Fibroblast of the aortic adventitia (primary cell): ENCODE measurements at places on chromosomes 6 and 20. TPM values are rescaled to one million over a fixed set of nuclear protein-coding genes. Genes with fewer than 3 reads are reported as not detected.

DNA sequence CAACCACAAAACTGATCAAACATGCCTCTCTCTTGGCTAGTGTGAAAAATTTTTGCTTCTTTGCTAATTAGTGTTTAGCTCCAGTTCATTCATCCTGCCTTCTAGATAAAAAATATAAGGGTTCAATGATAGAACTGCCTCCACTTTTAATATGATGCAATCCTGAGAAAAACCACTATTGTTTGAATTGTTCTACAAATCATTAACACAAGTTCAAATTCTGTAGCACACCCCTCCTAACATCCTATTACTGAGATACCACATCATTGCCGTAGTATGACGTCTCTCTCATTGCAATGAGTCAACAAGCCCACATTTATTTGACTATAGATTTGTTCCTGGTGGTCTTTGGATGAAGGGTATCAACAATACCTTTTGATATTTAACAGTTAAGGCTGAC, 365.8 kb upstream of the OPRM1 start:
- no peak for DNase-seq

DNA sequence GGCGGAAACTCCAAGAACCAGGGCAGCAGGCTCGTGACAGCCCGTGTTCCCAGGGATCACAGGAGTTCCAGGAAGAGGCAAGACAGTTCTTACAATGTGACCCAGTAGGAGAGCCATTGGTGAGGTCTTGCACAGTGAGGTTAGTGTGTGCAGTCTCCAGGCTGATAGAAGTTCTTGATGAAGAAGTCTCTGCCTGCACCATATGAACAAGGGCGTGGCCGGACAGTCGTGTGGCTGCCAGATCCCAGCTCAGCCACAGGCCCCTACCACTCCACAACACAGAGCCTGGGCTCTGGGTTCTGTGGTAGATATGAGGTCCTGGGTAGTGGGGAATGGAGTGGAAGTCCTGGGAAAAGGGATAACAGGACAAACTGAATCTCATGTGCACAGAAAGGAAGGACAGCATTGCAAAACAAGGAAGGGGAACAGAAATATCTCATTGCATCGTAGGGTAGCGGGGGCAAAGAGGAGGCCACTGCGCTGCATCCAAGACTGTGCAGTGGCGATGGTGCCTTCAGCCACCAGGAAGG, 65.2 kb downstream of the STX11 start:
- peak; percentile 46 for DNase-seq

GRCh38 chr6:30970946-30971345, 12.6 kb upstream of the MUC21 start:
- no peak for DNase-seq

RAET1E gene
- 0.63 TPM in 1 of 2 replicates, not detected in the other for total RNA-seq

- DNase-seq = no peak
Observed at GRCh38 chr20:63056236-63057170, 49.7 kb upstream of the BHLHE23 start.

DNA sequence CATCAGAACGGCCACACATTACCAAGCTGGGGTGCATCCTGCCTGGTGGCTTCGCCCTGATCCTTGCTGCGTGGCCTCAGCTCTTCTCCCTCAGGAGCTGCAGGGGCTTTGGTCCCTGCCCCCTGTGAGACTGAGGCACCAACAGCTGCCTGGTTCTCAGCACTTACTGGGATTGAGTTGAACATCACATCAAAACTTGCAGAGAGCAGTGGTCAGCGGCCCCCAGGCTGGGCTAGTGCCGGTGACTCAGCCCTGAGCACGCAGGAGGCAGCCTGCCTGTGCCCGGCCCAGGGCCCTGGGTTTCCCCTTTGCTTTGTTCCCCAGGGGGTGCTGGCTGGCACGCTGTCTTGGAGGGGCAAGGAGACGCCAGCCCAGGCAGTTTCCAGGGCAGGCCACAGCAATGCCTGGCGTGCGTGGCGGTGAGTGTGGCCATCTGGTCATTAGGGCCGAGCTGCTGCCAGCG, 63.3 kb downstream of the DLL1 start:
- DNase-seq = no peak

FKBP1C gene
- total RNA-seq = 0.18 and 0.33 TPM in 2 replicates

FABP7 gene
- total RNA-seq = not detected in 2 replicates
